ENCODE measurements at places on chromosomes 6 and 20.
A peak's percentile ranks its signal among the peaks of the same experiment; 100 is the strongest.

DNA sequence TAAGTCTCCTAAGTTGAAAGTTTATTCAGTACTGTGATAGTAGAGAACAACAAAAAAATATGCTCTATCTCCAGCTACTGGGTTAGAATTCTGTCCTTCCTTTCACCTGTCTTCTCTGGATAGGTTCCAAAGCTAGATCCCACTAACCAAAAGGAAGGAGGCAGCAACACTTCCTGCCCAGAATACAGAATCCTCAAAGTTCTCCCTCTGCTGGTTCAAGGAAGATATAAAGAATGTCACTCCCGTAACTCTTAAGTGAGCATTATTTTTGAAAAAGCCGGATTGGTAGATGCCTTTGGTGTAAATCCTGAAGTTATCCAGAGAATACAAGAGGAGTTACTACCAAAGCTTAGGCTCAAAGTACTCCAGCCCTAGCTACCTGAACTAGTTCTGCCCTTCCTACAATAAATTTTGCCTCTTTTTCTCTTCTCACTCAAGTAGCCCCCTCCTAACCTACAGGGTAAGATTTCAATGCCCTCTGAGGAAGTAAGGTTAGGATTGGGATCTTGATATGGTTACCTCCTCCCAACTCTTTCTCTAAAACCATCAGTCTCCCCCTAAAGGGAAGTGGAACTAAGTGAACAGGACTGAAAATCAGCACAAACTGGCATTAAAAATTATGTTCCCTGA lies 26.0 kb upstream of the CRIP3 start:
- DNase-seq, result peak; percentile 70

- no peak for DNase-seq
Measured at GRCh38 chr6:16399158-16399557, 160.8 kb downstream of the GMPR start.

DNA sequence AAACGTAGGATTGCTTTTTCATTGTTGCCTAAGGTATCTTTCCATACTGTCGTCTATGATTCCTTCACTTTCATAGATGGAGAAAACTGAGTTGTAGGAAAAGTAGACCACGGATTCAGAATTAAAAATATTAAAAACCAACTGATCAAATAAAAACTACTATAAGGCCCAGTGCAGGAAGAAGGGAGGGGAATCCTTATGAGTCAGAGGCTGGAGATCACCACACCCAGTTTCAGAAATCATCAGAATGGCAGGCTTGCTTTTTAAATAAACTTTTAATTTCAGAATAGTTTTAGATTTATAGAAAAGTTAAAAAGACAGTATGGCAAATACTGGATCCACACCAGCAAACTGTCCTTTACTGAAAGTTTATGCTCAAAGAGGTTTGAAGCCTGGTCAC lies 32.0 kb upstream of the POPDC3 start:
- no peak for DNase-seq

GRCh38 chr6:168996356-168996625 lies 257.4 kb downstream of the THBS2 start:
- DNase-seq, result no peak

DNA sequence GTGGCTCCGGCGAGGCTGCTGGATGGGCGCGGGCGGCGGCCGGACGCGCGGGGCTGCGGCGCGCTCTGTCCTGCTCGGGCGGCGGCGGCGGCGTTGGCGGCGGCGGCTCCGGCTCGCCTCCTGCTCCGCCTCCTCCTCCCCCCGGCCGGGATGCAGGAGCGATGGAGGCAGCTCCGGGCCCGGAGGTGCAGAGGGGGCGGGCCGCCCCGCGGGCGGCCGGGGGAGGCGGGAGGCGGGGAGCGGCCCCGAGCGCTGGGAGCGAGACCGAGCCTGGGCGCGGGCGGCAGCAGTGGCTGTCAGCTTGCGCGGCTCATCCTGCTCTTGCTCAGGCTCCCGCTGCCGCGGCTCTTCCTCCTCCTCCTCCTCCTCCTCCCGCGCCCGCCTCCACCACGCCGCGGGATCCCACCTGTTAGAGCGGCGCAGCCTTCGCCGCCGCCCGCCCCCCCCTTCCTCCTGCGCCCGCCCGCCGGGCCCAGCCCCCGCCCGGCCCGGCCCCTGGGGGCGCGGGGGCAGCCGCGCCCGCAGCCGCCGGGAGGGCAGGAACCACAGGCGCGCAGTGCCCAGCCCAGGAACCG lies at the start of gene NOL4L:
Gene NOL4L (minus strand): TSS at position 323 of the 575 bp plus-strand sequence. CDS start 443 bp downstream, outside the sequence.
- no peak for DNase-seq

- DNase-seq, result peak; percentile 68
Measured at GRCh38 chr20:45011108-45011526, 44.8 kb downstream of the STK4 start.

DNA sequence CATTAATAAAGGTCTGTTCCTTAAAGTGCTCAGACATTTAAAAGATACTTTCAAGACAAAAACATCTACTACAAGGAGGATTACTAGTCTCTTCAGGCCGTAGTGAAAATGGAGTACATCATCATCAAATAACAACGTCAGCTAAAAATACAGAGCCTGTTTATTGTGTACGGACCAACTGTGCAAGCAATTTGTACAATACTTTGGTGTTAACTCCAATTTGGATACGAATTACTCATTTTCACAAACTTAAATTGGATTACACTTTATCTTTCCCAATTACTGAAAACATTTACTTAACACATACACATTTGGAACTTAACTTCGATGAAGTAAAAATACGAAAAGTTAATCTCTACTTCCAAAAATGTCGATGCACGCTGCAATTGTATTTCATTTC lies 802 bp downstream of the CYP39A1 start:
- no peak for DNase-seq

DNA sequence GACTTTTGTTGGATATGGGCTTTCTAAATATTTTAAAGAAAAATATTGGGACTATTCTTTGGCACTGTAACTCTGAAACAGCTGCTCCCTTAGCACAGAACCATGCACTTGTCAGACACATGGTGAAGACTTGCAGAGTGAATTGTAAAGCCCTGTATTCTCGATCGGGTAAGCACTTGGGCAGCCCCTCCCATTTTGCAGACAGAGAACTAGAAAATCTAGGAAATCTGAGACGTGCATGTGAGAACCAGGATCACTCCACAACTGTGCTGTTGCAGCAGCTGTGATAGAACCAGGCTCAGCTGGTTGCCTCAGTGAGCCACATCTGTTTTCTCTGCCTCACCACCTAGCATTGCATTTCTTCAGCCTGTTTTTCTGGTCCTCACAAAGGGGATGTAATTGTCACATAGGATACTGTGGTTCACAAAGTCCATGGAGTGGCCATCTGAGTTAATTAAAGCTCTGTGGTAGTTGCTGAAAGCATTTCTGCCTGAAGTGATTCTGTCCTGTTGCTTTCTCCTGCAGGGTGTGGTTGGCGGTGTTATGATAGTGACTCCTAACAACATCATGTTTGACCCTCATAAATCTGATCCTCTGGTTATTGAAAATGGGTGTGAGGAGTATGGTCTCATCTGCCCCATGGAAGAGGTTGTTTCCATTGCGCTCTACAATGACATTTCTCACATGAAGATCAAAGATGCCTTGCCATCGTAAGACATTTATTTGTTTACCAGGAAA lies 71.8 kb upstream of the HINT3 start:
- no peak for DNase-seq

DNA sequence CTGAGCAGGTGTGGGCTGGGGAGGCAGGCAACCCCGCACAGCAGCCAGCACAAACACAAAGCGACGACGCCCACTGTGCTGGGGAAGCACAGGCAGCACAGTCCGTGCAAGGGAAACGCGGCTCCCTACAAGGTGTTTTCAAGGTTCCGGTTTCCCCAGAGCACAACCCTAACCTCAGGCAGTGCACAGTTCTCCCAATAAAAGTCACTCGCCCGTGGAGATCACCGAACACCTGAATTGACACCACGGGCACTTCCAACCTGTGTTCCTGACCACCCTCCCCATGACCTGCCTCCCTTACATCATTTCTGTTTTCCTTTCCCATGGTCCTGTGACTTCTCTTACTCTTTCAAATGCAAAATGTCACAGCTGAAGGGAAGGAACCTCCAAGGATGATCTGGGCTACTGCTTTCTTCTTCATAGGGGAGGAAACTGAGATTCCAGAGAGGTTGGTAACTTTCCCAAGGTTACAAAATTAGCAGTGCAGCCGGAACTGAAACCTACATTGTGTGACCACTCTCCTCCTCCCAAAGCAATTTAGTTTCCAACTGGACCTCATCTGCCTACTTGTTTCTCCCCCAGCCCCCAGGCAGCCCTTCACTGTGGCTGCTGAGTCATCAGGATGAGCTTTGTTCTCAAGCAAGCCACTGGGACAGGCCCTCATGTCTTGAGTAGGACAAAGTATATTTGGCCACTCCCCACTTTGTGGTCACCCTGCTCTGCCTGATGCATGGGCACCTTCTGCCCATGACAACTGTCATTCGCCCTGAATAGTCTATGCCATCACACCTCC lies 125.3 kb downstream of the ATXN1 start:
- peak; percentile 98 for DNase-seq

GRCh38 chr6:114559419-114559818 lies 216.6 kb upstream of the HS3ST5 start:
- DNase-seq, result no peak

DNA sequence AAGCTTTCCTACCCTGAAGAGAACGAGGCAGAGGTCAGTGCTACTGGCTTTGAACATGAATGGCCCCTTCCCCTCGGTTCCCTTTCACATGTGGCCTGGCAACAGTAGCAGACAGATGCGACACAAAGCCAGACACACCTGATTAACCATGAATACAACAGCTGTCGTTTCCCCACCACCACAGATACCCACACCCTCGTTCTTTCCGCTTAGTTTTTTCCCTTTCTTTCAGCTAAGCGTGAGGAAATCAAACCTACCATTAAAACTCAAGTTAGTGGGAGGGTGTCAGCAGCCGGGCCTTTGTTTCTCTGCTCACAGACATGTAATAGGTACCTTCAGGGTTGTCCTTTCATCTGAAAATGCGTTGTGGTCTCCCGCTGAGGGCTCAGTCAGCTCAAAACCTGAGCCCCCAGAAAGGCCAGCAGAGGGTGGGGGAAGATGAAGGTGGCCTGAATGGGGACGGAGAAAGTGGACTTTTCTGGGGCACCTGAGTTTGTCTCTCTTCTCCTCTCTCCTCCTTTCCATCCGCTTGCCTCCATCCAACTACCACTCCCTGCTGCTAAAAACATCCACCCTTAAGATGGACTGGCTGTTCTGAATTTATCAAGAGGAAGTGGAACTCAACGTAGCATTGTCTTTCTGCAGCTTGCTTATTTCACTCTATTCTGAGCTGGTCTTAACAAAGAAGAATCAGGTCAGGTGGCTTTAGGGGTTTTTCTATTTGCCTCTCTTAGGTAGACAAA lies 516.6 kb upstream of the JARID2 start:
- DNase-seq, result no peak

- no peak for DNase-seq
Measured at GRCh38 chr20:52941808-52942207, 30.4 kb upstream of the TSHZ2 start.

GRCh38 chr6:114096561-114097172 lies 125.7 kb upstream of the HDAC2 start:
- peak; percentile 10 for DNase-seq

- peak; percentile 31 for DNase-seq
Measured at GRCh38 chr6:24603241-24603640, 42.8 kb downstream of the KIAA0319 start.

All from inflammatory macrophage treated with lipopolysaccharide for 1 hour (primary cell).